ENCODE measurements at places on chromosomes 13 and 19.
A peak's percentile ranks its signal among the peaks of the same experiment; 100 is the strongest.

- no peak for DNase-seq
These were observed 471 bp upstream of the ERVK3-1 start for GRCh38 chr19:58304748-58305064.

DNA sequence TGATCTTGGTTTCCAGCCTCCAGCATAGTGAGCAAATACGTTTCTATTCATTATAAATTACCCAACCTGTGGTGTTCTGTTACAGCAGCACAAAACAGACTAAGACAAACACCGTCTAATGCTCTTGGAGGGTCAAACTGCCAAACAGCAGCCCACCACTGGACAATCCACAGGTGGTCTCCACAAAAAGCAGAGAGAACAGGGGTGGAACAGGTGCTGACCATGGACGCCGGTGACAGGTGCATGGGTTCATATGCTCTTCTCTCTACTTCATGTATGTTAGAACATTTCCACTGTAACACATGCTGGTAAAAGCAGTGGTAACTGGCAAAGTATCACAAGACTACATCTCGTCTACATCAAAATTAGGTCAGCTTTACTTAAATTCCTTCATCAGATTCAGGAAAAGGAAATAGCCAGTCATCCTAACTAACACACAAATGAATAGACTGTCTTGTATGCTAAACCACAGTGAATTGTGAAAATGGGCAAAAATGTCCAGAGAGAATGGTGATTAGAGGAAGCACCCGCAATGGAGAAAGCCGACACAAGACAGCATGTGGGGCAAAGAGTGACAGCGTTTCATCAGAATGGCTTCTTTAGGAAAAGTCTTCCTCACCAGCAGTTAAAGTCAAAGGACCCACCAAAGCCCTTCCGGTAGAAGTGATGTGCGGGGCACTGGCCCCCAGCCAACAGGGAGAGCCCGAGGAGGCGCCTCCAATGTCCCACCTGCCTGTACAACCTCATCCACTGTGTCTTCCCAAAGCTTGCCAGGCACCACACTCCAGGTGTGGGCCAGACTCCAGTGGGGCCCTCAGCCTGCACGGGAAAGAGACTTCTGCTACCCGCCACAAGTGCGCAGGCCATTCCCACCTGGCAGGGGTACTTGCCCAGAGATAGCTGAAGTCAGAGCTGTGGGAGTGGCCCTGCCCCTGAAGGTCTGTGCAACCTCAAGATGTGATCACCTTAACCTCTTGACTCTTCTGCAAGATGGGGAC lies 6.5 kb downstream of the CARS2 start:
- DNase-seq: no peak

DNA sequence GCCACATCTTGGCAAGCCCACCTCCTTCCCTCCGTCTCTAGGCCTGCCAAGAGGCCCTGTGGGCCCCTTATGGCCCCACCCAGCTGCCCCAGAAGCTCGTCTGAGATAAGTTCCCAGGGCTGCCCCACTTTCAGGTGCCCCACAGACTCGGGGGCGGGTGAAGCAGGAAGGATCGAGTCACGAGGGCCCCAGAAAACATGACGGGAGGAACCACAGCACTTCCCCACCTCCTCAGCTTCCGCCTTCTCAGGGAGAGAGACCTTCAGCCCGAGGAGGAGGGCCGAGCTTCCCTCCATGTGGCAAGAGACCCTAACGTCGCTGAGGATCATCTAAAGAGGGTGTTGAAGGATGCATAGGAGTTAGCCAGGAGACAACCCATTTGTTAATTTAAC lies 4.5 kb upstream of the IL12RB1 start:
- DNase-seq: peak; percentile 85

- no peak for DNase-seq
These were observed 808 bp downstream of the SLITRK5 start for GRCh38 chr13:87671753-87672605.

DNA sequence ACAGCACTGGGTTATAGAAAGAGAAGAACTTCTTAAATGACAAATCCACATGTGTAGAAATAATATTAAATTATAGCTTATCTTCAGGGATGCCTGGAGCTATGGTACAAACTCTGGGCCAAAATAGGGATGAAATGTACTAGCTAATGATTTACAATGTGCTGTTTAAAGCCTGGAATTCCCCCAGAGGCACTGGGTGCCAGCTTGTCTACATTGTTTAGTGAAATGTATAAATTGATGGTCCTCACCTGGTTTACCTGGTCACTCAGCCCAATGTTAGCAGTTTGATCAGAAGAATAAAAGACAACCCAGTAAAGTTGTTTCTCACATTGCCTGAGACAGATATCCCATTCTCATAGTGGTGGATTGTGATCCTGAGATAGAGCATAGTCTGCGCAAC lies 597.2 kb downstream of the DIAPH3 start:
- no peak for DNase-seq

- DNase-seq: peak; percentile 18
These were observed 43.2 kb downstream of the ZNF571 start for GRCh38 chr19:37551129-37551993.

DNA sequence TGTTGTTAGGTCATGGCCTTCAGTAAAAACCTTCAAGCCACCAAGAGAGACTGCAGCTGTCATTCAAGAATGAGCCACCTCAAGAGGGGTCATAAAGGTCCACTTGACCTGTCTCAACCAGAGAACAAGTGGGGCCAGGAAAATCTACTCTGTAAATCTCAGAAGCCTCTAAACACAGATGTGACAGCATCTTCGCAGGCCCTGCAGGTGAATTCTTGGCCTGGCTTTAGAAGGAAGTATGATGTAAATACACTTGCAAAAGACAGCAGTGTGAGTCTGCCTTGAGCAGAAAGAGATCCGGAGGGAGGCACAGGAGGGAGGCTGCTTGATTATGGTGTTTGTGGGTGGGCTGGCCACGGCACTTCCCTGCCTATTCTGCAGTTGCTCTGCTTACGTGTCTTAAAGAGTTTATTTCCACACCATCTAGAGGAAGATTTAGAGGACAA lies 1082.9 kb downstream of the UQCRFS1 start:
- no peak for DNase-seq

- DNase-seq: no peak
These were observed 13.2 kb downstream of the KDELR1 start for GRCh38 chr19:48378194-48378570.

- DNase-seq: no peak
These were observed 12.7 kb downstream of the CEACAM21 start for GRCh38 chr19:41588497-41589209.

DNA sequence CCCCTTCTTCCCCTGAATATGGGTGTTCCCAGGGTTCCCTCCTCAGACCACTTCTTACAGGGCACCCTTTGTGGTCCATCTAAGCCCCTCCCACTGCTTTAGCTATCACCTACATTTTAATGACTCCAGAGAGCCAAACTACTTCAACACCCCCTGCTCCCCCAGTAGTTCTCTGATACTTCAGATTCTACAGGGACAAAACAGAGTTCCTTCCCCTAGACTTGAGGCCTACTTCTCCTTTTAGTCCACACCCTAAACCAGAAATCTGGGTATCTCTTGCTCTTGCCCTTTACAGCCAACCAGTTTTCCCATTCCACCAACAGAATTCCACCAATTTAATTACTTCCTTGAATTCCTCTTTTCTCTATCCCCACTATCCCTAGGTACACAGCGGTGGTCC lies 107.2 kb downstream of the KCNRG start:
- DNase-seq: no peak
